AG08396 (cell line): ENCODE measurements at places on chromosomes 12 and 14.
A peak's percentile ranks its signal among the peaks of the same experiment; 100 is the strongest.

DNA sequence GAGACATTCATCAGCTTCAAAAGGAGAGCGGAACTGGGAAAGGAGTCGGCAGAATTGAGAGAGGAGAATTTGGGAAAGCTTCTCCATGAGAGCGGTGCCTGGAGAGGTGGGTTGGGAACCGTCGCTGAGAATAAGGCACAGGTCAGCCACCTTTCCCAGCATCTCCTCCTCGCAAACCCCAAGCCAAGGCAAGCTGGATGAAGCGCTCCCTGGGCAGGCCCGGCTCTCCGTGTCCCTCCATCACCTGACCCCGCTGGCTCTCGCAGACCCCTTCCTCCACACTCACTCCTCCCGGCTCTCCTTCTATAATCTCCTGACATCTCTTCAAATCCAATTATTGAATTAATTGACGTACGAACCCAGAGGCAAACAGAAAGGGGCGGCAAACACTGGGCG is 18.9 kb upstream of the ATP5MC2 start:
- no peak for DNase-seq

- DNase-seq = peak; percentile 44
These were observed 10.6 kb upstream of the MAP4K5 start for GRCh38 chr14:50542941-50543418.

DNA sequence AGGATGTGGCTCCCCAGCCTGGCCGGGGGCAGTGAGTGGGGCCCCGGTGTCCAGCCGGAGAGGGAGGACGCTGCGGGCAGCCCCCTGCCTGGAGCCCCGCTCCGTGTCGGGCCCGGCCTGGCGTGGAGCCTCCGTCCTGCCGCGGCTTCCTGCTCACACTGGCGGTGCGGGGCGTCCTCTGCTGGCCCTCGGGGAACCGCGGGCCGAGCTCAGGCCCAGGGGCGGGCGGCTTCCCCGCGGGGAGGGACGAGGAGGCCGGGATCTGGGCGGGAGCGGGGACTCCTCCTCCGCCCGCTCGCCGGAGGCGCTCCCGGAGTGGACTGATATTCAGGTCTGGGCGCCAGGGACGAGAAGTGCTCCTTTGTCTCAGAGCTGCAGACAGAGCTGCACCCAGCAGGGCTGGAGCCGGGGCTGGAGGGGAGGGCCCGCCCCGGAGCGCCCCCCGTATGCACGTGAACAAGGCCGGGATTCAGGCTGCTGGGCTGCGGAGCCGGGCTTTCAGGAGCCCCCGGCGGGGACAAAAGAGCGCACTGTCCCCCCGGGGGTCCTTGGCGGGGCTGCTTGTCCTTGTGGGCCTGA is 2.2 kb downstream of the MMP17 start:
- DNase-seq = peak; percentile 94

- peak; percentile 92 for DNase-seq
These were observed 34.0 kb downstream of the FIGNL2 start for GRCh38 chr12:51814311-51815088.

DNA sequence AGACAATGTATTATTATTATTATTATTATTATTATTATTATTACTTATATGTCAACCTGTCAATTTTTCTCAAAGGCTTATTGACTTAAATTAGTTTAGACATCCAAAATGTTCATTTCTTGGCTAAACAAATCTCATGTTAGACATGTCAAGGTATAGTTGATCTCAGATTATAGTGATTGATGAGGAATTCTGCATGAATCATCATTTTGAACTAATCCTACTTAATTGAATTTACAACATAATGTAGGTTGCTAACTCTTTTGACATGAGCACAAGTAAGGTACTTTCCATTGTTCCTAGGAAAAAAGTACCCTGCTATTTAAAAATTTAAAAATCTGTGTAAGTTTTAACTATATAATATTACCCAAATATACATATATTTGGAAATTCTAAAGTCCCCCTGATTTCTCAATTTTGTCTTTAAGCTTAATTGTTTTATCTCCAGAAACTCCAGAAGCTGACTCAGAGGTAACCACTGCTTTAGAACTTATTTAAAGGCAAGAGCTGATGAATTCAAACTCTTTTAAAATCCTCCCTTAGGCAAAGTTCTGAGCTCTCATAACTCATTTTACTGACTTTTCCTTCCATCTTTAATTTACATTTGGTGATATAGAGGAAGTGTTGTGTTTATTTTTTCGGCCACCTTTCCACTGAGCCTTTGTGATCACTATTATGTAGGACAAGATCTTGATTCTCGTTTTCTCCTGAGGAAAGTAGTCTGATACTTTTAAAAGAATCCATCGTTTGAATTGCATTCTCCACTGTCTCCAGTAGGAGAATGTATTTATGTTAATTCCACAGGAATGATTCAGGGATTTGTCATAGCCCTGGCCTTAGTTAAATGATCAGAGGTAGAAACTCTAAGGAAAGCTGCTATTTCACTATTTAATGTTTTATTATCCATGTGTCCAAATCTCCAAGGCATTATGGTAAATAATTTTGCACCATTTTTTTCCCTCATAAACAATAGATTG is 1304.5 kb downstream of the AACS start:
- DNase-seq = no peak

GRCh38 chr14:40099316-40099715 is 667.1 kb upstream of the FBXO33 start:
- DNase-seq = no peak

- DNase-seq = no peak
These were observed 51.3 kb upstream of the KCNA1 start for GRCh38 chr12:4858386-4858785.

GRCh38 chr12:115382681-115383080 is 698.7 kb upstream of the TBX3 start:
- no peak for DNase-seq

DNA sequence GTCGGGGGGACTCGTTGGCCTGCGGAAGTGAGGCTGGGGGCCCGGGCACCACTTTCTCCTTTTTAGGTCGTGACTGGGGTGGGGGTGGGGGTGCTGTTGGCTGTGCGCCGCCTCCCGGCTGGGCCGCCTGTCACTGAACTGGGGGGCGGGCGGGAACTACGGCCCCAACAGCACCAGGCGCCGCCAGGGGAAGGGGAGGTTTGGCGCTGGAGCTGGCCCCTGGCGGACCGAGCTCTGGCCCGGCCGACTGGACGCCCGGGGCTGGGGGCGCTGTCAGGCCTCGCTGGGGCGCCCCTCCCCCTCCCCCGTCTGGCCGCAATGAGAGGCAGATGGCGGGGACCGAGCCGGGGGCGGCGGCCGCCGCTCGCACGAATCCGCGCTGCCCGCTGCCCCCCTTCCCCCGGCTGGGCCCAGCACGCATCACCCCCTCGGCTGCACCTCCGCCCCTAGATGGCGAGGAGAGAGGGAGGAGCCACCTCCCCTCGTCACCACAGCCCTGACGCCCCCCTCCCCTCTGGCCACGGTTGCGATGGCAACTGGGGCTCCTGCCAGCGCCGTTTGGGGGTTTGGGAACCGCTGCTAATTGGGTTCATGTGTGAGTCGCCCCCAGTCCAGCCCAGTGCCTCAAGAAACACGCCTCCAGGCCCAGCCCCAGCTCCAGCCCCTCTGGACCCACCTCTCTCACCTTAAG is 723 bp downstream of the NFATC4 start:
- peak; percentile 84 for DNase-seq

DNA sequence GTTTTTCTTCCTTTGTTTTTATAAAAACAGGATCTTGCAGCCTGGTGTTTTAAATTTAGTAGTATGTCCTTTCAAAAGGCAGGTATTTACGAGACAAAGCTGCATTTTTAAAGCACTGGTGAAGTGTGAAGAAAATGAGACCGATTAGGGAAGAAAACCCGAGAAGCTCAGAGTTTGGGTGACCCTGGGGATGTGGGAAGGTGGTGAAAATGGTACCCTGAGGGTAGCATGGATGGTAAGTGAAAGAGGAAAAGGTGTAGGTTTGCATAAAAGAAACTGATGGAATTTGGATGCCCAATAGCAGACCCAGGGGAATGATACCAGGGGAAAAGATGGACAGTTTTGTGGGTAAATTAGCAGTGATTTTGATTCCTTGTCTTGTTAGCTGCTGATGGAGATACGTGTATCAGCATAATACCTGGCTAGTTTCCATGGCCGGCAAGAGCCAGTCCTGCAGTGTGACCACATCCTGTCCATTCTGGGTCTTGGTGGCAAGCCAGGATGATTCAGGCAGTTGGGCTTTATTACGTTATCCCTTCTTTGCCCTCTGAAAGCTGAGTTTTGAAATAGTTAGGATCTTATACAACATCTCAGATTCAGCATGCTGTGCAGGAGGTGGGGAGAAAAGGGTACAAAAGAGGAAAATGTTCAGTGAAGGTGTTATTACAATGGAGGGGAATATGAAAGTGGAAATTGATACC is 8.9 kb downstream of the BICD1 start:
- peak; percentile 89 for DNase-seq

DNA sequence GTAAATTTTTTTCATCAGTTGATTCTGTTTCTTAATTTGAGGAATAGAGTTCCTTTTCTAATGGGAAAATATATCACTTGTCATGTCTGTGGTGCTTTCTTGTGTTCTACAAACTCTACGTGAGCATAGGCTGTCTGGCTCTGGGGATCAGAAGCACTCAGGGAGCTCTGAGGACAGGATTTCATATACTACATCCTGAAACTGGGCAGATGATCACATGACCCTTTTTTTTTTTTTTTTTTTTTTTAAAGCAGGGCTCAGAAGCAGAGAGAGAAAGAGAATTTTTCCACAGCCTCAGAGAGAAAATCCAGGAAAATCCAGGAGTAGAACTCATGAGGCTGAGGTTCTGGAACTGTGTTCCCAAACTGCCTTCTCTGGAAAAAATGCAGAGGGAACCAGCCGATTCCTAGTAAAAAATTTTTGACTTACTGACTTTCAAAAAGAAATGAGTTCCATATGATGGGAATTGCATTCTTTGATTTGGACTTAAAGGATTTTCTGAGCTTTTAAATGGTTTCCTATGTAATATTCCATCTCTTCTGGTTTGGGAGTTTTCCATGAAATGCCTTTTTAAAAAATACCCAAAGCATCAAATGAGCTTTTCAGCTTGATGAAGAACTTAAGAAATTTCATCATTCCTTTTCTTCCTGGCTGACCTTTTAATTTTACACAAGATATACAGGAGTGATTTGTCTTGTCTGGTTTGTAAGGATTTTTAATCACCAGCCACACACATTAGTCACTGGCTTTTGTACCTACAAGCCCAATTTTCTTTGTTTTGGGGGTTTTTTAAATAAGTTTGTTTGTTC is 183.1 kb upstream of the HIF1A start:
- no peak for DNase-seq

GRCh38 chr14:55610713-55611370 is 30.8 kb downstream of the KTN1 start:
- DNase-seq = no peak

- DNase-seq = no peak
These were observed 233.2 kb upstream of the AMIGO2 start for GRCh38 chr12:47312808-47313426.

DNA sequence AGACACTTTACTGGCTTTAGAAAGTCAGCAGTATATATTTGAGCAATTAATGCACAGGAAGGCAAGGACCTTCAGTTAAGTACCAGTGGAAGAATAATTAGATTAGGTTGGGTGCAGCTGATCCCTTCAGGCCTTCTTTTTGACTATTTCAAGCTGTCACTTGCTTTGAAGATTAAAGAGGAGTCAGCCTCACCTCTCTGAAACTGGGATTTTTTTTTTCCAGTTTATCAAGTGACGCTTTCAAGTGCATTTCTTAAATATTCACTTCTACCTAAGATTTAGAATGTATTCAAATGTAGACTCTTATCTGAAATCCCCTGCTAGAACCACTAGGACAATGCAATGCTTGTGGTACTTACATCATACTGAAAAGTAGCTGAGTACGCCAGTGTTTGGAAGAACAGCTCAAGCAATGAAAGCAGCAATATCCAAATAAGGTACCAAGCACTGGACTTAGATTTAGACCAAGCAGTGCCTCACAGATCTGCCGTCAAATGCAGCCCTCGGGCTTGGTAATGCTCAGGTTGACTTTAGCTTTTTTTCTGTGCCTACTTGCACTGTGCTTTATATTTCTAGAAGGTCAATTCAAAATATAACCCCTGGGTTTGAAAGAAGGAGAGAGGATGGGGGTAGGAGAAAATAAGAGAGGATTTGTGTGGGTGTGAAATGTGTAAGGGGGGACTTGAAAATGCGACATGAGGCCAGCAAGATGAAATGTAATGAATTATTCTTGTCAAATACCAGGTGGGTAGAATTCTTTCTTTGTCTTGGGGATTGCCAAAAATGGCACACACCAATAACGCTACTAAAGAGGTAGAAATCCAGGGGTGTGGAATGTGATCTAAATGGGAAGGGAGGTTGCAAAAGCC is 3.7 kb upstream of the FERMT2 start:
- DNase-seq = no peak

GRCh38 chr12:58575256-58575655 is 345.0 kb downstream of the LRIG3 start:
- DNase-seq = peak; percentile 48
